SK-N-DZ (cell line): ENCODE measurements at places on chromosomes 2 and 18.

- no peak for DNase-seq
Observed at GRCh38 chr2:179584760-179585159, 276.7 kb downstream of the ZNF385B start.

- no peak for DNase-seq
Observed at GRCh38 chr2:170310876-170311502, 133.0 kb downstream of the MYO3B start.

GRCh38 chr18:3015851-3016250 is 2.9 kb upstream of the LPIN2 start:
- no peak for DNase-seq

GRCh38 chr2:110983133-110983532 is 137.6 kb upstream of the BCL2L11 start:
- DNase-seq, result no peak

GRCh38 chr2:108414945-108415344 is 34.1 kb upstream of the GCC2 start:
- DNase-seq, result no peak

GRCh38 chr2:37833423-37833822 is 91.7 kb upstream of the RMDN2 start:
- DNase-seq, result no peak

DNA sequence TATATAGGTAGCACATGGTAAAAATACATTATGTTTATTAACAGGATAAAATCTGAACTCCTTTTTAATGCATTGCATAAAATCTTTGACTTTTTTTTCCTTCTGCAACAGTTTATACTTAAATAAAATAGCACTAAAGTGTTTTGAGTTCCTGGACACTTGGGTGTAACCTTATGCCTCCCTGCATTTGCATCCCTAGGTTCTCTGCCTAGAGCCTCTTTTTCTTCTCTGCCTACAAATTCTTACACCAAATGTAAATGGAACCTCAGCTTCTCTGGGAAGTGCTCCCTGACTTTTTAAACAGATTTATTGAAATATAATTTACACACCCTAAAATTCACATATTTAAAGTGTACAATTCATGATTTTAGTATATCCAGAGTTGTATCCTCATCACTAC is 1017.6 kb downstream of the CNTNAP5 start:
- no peak for DNase-seq

DNA sequence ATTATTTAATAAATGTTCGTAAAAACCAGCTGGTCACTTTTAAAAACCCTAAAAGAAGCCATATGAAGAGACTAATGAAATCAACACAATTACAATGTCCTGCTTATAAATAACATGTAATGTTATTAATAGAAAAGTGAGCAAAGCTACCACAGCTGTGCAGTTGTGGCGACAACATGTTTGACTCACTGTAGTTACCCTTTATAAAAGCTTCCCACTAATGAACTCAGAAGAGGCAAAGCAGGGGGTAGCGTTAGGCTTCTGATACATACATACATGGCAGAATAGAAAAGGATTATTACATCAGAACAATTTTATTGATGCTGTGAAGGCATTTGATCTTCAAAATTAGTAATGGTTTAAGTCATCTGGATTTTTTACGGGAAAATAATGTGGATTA is 219.7 kb downstream of the SLC4A10 start:
- DNase-seq, result no peak

- no peak for DNase-seq
Observed at GRCh38 chr2:107215401-107216350, 329.7 kb upstream of the ST6GAL2 start.

DNA sequence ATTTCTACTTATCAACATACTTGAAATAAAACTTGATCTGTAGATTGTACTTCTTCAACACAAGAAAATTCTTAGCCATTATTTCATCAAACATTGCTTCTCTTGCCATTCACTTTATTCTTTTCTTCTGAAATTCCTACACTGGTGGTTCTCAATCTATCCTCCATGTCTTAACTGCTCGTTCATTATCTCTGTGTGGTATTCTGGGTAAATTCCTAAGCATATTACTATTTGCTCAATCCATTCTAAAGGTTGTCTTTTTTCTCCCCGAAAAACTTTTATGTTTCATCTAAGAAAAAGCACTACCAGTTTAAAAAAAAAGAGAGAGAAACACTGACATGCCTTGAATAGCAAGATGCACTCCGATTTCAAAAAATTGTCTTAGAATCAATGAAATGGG is 18.0 kb downstream of the SP3 start:
- DNase-seq, result no peak

DNA sequence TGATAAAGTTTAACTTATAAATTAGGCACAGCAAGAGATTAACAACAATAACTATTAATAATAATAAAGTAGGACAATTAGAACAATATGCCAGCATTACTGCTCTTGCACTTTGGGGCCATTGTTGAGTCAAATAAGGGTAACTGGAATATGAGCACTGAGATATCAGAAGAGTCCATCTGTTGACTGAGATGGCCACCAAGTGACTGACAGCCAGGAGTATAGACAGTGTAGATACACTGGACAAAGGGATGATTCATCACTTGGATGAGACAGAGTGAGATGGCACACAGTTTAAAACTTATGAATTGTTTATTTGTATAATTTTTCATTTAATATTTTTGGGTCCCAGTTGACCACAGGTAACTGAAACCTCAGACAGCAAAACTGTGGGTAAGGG is 20.0 kb downstream of the NAB1 start:
- DNase-seq, result no peak

DNA sequence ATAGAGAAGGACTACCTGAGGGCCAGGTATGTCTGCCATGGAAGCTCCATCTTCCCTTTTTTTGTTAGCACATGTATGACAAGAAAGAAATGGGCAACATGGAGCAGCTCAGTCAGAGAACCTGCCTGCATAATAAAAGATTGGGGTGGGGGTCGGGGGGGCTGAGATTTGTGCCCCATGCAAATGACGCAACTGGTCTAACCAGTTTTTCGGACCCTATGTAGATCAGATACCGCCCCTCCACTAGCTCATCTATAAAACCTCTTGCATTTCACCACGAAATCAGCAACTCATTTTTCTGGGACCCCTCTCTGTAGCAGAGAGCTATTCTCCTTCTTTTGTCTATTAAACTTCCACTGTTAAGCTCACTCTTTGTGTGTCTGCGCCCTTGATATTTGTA is 657.2 kb downstream of the ERBB4 start:
- DNase-seq, result no peak

DNA sequence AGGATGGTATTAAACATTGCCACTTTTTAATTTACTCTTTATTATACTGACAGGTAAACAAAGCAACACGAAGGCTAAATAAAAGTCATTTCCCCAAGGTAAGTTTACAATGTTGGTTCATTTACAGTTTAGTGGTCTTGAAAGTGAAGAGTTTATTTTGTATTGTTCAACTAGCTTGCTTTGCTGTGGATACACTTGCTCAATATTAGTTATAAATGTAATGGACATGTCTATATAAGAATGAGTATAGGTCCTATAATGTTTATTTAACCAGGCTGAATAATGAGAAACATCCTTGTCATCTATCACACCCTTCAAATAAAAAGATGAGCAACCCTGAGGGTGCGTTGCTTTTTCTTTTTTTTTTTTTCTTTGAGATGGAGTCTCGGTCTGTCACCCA is 1129.4 kb downstream of the TSN start:
- DNase-seq, result no peak

GRCh38 chr2:75846683-75847190 is 136.0 kb upstream of the GCFC2 start:
- no peak for DNase-seq

DNA sequence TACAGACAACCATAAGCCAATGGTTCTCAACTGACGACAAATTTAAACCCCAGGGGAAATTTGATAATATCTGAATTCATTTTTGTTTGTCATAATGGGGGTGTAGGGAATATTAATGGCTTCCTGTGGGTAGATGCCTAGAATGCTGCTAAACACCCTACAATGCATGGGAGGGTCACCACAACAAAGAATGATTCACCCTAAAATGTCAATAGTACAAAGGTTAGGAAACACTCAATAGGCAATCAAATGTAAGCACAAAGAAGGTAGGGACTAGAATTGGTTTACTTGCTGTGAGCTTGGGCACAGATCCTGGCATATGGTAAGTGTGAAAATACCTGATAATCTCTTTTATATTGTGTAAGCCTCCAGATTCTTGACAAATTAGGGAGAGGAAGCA is 20.1 kb upstream of the FANCL start:
- DNase-seq, result no peak

DNA sequence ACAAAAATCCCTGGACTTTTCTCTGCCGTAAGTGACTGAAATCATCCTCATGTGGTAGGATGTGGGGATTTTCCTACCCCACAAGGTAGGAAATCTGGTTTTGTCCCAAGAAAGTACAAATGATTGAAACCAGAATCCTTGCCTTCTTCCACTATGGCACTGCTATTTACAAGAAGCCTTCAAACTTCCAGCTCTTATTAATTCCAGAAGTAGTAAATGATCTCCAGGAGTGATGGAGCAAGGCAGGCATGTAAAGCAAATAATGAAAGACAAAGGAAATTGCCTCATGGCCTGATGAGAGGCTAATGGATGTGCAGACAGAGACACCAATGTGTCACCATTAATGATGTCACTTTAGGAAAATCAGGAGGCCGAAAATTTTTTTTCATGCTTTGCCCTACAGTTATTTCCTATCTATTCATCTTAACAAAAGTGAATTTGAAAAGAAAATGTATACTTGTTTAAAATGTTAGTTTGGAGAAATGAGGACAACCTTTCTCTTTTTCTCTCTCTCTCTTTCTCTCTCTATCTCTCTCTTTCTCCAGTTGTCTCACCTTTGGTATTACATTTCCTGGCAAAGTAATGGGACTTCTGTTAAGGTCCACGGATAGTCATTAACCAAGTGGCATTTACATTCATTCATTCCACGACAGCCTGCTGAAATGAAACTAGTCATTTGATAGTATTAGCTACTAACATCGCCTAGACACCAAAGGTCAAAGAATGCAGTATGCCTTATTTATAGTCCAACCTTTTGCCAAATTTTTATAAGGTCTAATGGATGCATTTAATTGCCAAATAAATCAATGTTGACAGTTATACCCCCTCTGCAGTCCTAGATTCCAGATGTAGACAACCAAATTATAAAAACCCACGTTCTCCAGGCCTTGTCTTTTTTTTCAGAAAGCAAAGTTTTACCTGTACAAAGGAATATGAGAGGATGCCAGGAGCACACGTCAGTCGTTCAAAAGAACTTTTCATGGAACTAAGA is 5.0 kb upstream of the EVA1A start:
- DNase-seq, result no peak

DNA sequence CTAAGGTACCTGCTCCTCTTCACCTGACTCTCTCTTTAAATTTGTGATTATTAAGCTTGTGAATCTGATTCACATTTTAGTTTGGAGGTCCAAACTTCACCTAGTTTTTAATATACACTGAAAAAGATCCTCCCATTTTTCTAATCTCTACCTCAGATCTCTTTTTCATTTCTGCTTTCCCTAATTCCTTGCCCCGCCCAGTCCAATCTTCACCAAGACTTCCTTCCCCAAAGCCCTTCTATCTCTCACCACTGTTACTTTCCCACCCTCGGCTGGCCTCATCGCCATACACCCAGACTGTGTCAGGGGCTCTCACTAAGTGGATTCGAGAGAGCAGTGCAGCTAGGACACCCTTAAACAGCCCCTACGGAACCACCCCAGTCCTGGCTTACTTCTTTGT is 40.0 kb downstream of the LBH start:
- DNase-seq, result no peak

DNA sequence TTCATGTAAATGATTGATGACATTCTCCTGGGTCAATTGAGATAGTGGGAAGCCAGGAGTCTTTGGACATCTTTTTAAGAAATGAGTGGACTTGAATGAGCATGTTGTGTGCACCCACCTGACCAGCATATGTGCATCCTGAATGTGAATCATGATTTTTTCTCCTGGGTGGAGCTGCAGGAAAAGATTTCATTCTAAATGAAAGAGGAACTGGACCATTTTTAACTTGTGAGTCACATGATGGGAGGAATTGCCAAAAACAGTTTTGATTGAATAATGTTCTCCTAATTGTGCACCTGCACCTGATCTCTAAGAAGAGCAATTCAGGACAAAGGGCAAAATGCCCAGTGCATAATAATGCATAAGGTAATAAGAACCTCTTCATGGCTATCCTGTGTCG is 32.3 kb downstream of the COPS8 start:
- DNase-seq, result no peak

- no peak for DNase-seq
Observed at GRCh38 chr18:31624892-31625640, 33.4 kb downstream of the TTR start.

- peak; percentile 47 for DNase-seq
Observed at GRCh38 chr2:74439803-74440377, 1.8 kb downstream of the RTKN start.

DNA sequence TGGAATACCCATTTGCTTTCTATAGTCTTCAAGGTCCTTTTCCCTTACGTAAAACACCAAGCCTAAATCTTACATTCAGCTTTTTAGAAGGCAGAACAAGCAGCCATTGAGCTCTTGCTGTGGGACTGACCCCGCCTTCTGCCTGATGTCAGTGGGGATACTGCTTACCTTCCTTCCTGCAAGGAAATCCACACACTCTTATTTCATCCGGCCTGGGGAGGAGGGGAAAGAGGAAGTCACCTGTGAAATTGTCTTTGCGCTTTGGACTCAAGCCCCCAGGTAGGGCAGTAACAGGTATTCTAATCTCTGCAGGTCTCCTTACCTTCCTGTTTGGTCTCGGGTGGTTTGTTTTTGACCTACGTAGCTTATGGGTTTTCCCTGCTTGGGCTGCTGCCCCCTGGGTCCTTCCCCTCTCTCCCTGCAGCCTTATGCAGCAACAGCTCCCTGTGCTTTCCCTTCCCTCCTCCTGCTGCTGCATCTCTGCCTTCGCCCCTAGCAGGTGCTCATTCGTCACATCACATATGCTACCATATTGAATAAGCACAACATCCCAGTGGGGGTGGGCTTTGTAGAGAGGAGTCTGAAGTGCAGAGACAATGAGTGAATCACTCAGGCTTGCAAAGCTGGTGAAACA is 402.5 kb upstream of the TRIB2 start:
- DNase-seq, result no peak

DNA sequence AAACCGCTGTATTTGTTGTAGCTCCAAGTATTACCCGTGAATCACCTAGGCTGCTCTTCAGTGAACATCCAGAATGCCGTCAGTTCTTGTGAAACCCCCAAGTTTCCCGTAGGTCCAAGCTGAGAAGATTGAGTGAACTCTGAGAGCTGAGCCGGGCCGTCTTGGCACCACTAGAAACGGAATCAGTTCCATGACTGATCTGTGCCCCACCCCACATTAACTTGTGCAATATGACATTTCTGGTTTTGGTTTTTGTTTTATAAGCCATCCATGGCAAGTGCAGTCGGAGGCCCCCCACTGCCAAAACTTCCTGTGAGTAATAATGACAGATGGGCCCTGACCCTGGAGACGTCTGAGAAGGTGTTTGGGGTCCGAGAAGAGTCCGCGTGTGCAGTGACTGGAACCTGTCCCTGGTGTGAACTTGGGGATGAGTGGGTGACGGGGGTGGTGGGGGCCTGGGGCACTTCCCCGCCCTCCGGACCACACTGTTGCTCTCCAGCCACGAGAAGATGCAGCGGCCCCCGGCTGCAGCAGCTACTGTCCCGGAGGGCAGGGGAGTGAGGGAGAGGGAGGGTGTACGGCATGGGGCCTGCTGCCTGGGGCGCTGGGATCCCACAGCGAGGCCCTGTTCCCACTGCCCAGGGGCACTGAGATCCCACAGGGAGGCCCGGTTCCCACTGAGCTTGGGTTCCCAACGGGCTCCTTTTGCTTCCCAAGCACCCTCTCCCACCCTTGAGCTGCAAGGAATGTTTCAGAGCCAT is 26.5 kb downstream of the NFATC1 start:
- no peak for DNase-seq
